Kidney epithelial cell (primary cell): ENCODE measurements at places on chromosomes 4 and X. TPM values are rescaled to one million over a fixed set of nuclear protein-coding genes. Genes with fewer than 3 reads are reported as not detected.

The SPARCL1 gene
- total RNA-seq = 0.89 TPM in 1 of 2 replicates, not detected in the other

The ZNF182 gene
- total RNA-seq = 3.3 and 3.6 TPM in 2 replicates

The FAM120C gene
- total RNA-seq = 3.5 and 5.8 TPM in 2 replicates

The ERAS gene
- total RNA-seq = not detected in 2 replicates

The CFAP99 gene
- total RNA-seq = not detected in 2 replicates

The CCDC110 gene
- total RNA-seq = 0.14 and 0.38 TPM in 2 replicates

The WDR17 gene
- 2.9 and 3.7 TPM in 2 replicates for total RNA-seq

The ADAMTS3 gene
- total RNA-seq = 3.4 and 3.5 TPM in 2 replicates

The NUDT10 gene
- total RNA-seq = 4.5 and 5.8 TPM in 2 replicates

The KDR gene
- 1.3 and 1.6 TPM in 2 replicates for total RNA-seq

The TNMD gene
- total RNA-seq = not detected in 2 replicates

The OCRL gene
- total RNA-seq = 20.1 and 22.1 TPM in 2 replicates

The ITGB1BP2 gene
- 1.1 and 1.7 TPM in 2 replicates for total RNA-seq

GRCh38 chrX:31217084-31217483 is 145.2 kb upstream of the FTHL17 start:
- DNase-seq = no peak

- no peak for DNase-seq
Measured at GRCh38 chr4:137576446-137576845, 44.2 kb upstream of the PCDH18 start.

DNA sequence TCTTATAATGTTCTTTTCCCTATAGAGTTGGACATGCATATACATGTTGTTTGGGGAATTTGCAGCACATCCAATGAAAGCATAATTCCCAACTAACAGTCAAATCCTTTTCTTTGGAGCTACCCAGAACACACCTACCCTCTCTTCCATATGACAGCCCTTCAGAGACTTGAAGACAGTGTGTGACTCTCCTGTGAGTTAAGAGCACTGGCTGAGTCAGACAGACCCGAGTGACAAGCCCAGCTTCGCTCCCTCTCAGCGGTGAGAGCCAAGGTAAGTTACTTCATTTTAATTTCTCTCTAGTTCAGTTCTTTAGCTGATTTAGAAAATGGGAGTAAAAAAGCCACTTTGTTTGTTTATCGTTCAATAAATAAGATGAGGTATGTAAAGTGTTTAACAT is 86.3 kb downstream of the RTL9 start:
- DNase-seq = no peak

DNA sequence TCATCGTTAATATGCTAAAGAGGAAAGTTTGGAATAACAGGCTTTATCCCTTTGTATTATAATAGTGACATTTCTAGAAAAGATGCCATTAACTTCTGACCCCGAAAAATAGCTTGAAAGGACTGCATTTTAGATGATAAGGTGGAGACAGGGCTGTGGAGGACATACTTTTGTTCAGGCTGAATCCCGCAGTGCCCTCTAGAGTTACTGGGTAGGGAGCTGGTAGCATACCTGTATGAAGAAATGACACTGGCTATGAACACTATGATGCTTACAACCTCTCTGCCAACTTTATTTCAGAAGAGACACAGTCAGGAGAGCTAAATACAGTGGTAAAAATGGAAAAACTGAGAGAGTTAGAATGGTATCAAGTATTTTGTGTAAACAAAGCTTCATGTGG is 8.1 kb downstream of the IL1RAPL1 start:
- no peak for DNase-seq

GRCh38 chr4:109648266-109648996 is 54.8 kb downstream of the CASP6 start:
- no peak for DNase-seq

DNA sequence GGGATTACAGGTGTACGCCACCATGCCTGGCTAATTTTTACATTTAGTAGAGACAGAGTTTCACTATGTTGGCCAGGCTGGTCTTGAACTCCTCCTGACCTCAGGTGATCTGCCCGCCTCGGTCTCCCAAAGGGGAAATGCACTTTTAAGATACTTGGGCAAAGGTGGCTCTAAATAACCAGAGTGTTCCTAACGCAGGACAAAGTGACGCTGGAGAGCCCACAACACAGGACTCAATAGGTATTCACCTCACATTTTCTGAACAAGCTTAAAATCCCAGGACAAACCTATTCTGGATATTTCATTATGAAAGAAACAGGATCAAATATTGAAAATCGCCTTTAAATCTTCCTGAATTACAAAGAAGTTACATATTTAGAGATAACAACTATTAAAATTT is 69.0 kb downstream of the WDFY3 start:
- DNase-seq = no peak

- no peak for DNase-seq
Measured at GRCh38 chr4:105461621-105462382, 12.1 kb downstream of the PPA2 start.

GRCh38 chrX:154409222-154409871 is at the start of gene DNASE1L1:
TSS of gene DNASE1L1 (minus strand) at chrX:154409254. CDS start at chrX:154405568, 3,686 bp downstream.
- peak; percentile 60 for DNase-seq

GRCh38 chr4:147513952-147514351 is 33.1 kb downstream of the EDNRA start:
- no peak for DNase-seq

GRCh38 chrX:107628662-107629539 is 591 bp downstream of the PRPS1 start:
- no peak for DNase-seq

DNA sequence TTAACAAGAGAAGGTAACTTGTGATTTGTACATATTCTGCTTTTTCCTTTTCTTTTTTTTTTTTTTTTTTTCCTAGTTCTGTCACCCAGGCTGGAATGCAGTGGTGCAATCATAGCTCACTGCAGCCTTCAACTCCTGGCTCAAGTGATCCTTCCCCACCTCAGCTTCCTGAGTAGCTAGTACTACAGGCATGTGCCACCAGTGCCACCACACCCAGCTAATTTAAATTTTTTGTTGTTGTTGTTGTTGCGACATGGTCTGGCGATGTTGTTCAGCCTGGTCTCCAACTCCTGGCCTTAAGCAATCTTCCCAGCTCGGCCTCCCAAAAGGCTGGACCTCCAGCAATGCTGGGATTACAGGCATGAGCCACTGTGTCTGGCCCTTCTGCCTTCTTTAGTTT is 1.5 kb upstream of the TACR3 start:
- no peak for DNase-seq

GRCh38 chr4:41169256-41169800 is 45.0 kb downstream of the APBB2 start:
- no peak for DNase-seq

- DNase-seq = peak; percentile 58
Measured at GRCh38 chr4:95556207-95556859, 7.6 kb upstream of the UNC5C start.

GRCh38 chr4:81682492-81682891 is 210.8 kb upstream of the RASGEF1B start:
- DNase-seq = no peak

GRCh38 chr4:95102162-95102790 is 344.5 kb downstream of the BMPR1B start:
- no peak for DNase-seq

- DNase-seq = peak; percentile 70
Measured at GRCh38 chr4:175456131-175456530, 355.9 kb downstream of the GPM6A start.

GRCh38 chrX:101362757-101363156 is 14.2 kb upstream of the TIMM8A start:
- DNase-seq = no peak

GRCh38 chr4:153518001-153518400 is 51.8 kb downstream of the TMEM131L start:
- DNase-seq = no peak

GRCh38 chr4:22695917-22696316 is 3.2 kb downstream of the GBA3 start:
- peak; percentile 56 for DNase-seq

GRCh38 chrX:153539171-153539978 is 21.9 kb downstream of the ATP2B3 start:
- no peak for DNase-seq

DNA sequence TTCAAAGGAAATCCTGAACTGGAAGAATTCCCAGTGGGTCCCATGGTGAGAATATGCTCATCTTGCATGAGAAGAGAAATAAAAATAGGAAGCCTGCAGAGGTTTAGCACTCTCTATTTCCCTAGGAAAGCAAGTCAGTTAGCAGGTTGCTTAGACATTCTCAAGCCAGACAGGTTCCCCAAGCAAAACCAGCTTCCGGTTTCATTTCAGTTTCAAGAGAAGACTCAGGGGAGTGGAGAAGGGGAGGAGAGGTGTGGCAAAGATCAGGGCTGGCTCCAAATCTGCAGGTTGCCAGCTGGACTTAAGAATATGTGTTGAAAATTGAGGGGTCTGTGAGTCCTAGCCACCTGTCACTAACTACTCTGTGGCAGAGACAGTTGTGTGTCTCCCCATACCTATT is 107.5 kb downstream of the CLNK start:
- DNase-seq = no peak

- peak; percentile 76 for DNase-seq
Measured at GRCh38 chr4:85402371-85402770, 72.6 kb upstream of the ARHGAP24 start.

GRCh38 chr4:65367306-65367705 is 303.0 kb downstream of the EPHA5 start:
- no peak for DNase-seq

- DNase-seq = no peak
Measured at GRCh38 chrX:38465686-38466085, 95.7 kb upstream of the TSPAN7 start.

DNA sequence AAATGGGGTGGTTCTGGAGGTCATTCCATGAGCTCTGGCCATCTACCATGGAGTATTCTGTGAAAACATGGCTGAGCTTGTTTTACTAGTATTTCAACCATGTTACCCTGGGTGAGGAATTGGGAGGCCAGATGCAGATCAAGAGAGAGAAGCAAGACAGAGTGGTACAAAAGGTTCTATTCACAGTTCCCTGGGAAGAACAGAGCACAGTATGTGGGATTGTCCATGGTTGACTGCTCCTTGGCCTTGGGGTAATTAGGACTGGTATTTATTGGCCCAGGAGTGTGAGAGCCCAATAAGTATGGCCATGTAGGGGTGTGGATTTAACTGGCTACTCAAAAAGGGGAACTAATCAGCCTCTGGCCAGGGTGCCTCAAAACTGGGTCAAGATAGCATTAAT is 239.7 kb upstream of the GATB start:
- DNase-seq = no peak
